NCI-H774 (cell line): ENCODE measurements at places on chromosomes 2 and 18.

DNA sequence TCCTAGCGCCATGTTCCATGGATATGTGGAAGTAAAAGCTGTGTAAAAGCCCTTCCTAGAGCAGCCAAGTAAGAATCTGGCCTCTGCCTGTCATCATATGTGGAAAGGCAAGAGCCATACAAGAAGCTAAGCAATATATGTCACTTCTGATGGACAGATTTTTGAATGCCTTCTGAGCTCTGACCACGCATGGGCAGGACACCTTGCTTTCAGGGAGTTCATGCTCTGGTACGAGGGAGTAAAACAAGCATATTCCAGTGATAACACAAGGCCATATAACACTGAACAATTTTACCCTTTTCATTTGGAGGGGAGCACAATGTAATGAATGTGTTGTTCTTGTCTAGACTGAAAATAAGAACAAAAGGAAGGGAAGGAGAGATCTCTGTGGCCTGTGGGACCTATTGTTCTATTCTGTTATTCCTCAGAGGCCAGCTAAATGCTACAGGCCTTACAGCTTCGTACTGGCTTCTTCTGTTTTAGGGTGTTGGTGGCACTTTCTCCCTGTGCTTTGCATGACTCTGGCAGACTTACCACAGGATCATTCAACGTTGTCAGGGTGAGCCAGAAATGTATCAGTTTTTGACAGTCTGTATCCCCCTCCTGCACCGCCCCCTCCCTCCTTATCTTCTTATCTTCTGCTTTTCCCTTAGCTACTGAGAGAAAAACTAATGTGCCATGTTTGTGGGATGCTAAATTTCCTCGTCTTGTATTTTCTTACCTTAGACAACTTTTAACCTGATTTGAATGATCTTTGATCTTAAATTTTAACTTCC lies 99.5 kb downstream of the MAP4K4 start:
- no peak for DNase-seq

- no peak for DNase-seq
These were observed 66.8 kb downstream of the XDH start for GRCh38 chr2:31347750-31348149.

DNA sequence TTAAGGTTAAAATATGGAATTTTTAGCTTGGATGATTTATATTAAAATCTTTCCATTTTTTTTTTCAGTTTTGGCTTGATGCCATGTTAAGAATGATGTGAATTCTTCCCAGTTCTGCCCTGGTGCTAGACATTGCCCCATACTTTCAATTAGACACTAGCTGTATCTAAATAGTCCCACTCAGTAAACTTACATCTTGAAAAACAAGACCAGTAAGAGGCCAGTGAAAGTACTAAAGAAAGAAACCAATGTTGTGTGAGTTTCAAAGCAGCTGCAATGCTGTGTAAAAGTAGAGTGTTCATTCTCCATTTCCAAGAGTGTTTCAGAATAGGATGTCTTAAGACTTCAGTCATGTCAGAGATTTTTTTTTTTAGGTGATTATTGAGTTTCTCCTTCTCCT lies 40.0 kb upstream of the CYBRD1 start:
- no peak for DNase-seq

- DNase-seq = no peak
These were observed 628.5 kb upstream of the KLHL29 start for GRCh38 chr2:22756276-22757043.

DNA sequence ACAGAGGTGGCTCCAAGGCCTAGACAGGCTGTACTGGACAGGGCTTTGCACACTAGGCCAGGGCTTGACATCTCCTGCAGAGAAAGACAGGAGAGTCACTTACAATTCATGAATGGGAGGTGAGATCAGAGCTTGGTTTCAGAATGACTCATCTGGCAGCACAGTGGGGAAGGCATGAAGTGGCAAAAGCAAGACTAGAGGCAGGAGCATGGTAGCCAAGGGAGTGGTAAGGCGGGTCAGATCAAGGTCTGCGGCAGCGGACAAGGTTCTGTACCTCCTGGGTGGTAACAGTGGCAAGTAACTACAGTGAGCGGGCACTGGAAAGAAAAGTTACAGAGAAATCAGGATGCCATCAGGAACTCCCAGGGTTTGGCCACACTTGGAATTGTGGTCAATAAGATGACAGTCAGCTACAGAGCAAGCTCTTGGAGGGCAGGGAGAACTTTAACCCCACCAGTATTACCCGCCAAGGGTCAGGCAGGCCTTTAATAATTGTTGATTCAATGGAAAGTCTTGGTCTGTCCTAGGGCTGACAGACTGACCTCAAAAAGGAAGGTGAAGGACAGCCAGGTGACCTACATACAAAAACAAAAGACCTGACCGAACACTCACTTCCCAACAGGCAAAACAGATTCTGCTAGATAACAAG lies 5.7 kb downstream of the MCFD2 start:
- no peak for DNase-seq

GRCh38 chr2:229154381-229154780 lies 116.7 kb downstream of the PID1 start:
- DNase-seq = no peak
